ENCODE measurements at places on chromosomes 16 and 17.

DNA sequence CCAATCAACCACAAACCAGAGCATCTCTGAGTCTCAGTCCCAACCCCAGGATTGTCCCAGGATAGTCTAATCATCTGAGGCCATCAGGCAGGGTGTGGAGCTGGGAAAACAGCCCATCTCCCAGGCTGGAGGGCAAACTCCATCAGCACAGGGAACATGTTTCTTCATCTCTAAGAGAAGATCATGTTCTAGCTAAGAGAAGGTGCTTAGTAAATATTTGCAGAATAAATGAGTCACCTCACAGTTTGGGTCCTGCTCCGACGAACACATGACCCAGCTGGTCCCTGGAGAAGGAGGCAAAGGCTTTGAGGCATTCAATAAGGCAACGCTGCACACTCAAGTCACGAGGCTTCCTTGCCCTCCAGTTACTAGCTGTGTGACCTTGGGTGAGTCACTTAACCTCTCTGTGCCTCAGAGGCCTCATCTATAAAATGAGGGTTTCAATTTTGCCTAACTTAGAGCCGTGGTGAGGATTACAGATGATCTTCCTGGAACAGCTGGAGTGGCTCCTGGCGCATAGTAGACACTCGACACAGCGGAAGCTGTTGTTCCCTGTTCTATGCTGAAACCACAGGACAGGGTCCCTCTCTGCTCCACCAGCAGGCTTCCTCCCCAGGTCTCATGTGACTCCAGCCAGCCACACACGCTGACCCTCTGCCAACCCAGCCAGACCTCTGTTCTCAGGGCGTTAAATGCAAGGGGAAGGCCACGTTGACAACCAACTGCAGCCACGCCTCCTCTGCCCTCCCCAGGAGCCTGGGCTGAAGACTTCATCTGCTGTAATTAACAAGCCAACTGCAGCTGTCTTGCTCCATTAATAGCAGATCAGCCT lies 10.3 kb upstream of the RPL38 start:
- no peak for DNase-seq

DNA sequence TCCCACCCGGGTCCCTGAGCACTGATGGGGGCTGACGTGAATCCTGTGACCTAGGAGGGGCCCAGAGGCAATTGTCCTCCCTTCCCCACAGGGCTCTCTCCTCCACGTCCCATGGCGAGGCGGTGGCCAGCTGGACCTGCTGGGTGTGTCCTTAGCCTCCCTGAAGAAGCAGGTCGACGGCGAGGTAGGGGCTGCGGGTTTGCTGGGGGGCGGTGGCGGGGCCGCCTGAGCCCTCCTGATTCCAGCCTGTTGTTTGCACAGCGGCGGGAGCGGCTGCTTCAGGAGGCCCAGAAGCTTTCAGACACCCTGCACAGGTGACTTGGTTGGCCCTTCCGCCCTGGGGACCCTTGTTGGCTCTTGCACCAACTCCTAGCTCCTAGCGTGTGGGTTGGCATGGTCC lies 1.7 kb downstream of the CHTF18 start:
- no peak for DNase-seq

DNA sequence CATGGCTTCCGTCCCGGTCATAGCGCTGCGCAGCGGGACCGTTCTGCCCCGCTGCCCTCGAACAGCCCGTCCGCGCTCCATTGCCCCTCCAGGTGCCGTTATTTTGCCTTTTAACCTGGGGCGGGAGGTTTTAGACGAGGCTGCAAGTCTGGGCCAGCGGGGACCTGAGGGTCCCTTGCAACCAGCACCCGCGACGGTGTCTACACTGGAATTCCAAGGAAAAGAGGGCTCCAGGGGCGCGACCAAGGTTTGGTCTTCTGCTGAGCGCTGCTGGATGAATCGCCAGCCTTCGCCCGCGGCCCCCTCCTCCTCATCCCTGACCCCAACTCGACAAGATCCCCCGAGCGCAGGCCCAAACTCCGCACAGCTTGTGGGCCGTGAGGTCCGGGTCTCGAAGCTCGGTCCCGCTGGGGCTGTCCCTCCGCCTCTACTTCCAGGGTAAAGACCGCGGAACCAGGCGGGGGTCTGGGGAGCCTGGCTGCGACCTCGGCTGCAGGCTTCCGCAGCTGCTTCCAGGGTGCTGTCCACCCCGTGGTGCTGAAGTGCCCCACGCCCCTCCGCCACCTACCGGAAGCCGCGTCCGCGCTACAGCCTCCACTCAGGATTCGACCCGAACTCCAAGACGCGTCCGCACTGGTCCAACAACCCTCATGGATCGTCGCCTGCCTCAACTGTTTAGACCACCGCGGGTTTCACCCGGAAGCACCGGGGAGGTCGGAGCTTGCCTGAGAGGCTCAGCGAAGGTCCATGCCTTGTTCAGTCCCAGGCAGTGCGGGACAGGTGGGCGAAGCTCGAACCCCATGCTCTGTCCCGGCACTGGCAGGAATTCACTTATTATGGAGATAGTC lies 10.1 kb upstream of the CA4 start:
- DNase-seq: no peak

- DNase-seq: no peak
Observed at GRCh38 chr16:57601801-57602478, 26.5 kb upstream of the ADGRG1 start.

DNA sequence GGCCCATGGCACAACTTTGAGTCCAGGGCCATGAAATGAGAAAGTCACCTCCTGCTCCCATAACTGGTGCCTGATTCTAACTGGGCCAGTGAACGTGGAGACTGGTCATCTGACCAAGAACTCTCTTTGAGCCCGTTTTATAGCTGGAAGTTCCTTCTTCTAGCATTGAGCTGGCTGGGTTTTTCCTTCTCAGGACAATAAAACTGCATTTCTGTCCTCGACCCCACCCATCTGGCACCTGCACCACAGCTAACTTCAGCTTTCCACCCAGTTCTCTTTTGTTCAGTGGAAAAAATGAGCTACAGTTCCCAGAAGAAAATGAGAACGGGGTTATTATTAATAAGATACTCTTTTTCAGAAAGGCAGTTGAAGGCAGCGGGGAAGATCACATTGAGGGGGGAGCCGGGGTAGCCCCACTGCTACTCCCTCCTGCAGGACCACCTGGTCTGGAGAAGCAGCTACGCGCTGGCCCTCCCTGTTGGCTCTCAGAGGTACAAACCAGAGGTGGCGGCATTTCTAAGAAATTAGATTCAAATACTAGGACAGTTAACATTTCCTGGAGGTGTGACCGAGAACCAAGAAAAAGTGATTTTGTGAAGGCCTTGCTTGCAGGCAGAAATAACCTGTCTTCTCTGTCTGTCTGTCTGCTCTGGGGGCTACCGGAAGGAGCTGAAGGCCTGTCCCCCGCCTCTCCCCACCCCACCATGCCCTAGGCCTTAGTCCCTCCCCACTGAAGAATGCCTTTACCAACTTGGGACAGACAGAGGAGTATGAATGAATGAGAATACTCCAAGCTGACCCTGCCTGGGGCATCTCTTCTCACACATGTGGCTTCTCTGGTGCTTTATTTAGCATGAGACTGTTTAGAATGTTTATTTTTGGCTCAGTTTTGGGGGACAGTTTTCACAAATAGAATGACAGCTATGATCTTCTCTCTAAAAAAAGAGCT lies 123.9 kb downstream of the XYLT1 start:
- no peak for DNase-seq

DNA sequence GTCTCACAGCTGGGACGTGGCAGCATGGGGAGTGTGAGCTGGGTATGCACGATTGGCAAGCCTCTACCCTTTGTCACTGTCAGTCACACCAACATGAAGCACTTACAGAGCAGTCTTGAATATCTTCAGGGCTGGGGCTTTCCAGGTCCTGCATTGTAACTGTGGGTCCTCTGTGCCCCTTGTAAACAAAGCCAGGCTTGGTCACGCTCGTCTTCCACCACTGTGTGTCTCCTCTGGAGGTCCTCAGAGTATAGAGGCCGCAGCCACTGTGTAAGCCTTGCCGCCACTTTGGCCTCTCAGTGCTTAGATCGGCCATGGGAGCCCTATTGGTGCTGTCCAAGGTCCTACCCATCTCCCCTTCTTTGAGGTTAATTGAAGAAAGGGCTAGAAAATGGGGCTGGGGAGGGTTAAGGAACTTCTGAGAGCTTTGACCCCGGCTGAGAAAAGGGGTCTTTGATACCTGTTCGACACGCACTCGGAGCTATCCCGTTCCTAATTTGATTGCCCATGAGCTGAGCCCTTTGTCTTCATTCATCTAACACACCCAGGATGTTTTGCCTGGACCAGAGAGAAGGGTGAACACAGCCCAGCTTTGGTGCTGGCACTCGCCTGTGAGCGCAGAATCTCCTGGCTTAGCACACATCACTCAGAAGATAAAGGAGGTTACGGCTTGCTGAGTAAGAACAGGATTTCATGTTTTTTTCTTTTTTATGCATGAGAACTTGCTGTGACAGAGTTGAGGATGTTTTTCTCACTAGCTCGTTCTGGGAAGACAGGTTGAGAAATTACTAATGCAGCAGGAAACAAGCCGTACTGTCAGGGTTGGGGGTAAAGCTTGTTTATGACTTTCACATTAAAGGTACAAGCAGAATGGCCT lies 267.9 kb downstream of the CPPED1 start:
- DNase-seq: no peak

DNA sequence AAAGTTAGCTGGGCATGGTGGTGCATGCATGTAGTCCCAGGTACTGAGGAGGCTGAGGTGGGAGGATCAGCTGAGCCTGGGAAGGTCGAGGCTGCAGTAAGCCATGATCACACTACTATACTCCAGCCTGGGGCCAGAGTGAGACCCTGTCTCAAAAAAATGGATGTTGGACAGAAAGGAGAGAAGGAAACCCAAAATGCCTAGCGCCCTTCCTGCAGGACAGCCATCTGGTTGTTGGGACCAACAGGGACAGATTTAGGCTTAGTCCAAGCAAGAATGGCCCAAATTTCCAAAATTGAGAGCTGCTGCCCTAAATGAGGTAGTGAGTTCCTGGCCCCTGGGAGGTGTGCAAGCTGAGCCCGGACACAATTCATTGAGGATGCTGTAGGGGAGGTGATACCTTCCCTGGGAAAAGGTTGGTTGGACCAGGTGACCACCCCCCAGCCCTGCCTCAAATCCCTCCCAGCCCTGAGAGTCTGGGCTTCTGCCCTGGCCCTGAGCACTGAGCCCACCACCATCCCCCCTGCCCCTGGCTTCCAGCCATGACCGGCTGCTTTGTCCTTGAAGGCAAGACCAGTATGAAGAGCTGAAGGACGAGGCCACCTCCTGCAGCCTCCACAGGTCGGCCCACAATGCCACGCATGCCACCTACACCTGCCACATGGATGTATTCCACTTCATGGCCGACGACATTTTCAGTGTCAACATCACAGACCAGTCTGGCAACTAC lies 35.1 kb downstream of the IL21R start:
- DNase-seq: no peak

- peak; percentile 58 for DNase-seq
Observed at GRCh38 chr16:3058139-3059030, 7.1 kb upstream of the IL32 start.

- no peak for DNase-seq
Observed at GRCh38 chr17:39979016-39979670, 1.5 kb upstream of the PSMD3 start.

- no peak for DNase-seq
Observed at GRCh38 chr16:67781565-67781921, 24.8 kb downstream of the RANBP10 start.

DNA sequence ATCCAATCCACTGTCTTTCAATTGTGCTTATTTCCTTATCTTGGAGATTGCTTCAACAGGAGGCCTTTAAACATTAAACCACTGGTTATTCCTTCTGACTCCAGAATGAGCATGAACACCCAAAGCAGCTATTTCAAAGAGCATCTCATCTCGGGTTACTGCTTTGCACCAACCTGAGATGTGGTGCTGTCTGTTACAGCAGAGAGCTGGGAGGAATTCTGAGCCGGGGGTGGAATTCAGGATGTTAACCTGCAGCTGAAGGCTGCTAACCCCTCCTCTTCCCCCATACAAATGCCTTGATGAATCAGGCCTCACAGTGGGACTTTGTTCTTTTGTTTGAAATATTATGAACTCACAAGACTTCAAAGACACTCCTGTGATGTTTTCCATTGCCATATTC lies 113.1 kb downstream of the SHISA9 start:
- no peak for DNase-seq

DNA sequence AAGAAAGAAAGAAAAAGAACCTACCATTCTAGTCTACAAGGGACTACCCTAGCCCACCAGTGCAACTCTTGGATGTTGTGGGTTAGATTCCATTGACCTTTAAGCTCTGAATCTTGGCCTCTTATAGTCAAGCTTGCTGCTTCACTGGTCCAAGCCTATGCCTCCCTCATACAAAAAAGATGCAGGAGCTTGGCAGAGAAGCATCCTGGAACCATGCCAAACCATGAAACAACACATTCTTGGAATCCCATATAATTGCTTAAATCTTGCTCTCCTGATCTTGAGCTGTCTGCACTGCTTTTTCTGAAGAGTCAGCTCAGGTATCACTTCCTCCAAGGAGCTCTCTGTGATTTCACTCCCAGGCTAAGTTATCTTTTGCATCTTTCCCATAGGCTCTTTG lies 117.9 kb upstream of the GPR139 start:
- no peak for DNase-seq

GRCh38 chr17:57197466-57198071 lies 58.8 kb upstream of the MSI2 start:
- DNase-seq: no peak

DNA sequence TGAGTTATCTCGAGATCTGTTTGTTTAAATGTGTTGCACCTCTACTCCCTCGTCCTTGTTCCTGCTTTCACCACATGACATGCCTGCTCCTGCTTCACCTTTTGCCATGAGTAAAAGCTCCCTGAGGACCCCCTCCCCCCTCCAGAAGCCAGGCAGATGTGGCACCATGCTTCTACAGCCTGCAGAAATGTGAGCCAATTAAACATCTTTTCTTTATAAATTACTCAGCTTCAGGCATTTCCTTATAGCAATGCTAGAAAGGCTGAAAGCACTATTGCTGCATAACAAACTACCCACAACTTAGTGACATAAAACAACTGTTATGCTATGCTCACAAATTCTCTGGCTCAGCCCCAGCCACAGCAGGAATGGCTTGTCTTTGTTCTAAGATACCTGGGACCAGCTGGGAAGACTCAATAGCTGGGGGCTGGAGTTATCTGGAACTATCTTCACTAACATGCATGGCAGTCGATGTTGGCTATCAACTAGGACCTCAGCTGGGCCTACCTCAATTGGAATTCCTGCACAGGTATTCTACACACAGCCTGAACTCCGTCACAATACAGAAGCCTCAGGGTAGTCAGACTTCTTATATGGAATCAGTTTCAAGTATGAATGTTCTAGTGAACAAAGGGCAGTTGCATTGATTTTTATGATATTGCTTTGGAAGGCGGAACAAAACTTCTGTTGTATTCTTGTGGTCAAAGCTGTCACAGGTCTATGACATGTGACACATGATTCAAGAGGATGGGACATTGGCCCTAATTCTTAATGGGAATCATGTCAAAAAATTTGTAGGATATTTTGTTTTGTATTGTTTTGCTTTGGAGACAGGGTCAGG lies 186.0 kb upstream of the PIRT start:
- DNase-seq: no peak

GRCh38 chr16:79181419-79181818 lies 419.1 kb downstream of the MAF start:
- DNase-seq: no peak

- DNase-seq: peak; percentile 30
Observed at GRCh38 chr16:35431829-35432663, 1972.6 kb downstream of the TP53TG3F start.

GRCh38 chr17:2049333-2050299 lies 5.3 kb upstream of the HIC1 start:
- DNase-seq: peak; percentile 81

Data from HEK293T (cell line).